ENCODE measurements at places on chromosomes 1 and 21. TPM values are rescaled to one million over a fixed set of nuclear protein-coding genes. Genes with fewer than 3 reads are reported as not detected.

GRCh38 chr1:68051475-68051874, 1.0 kb upstream of the DIRAS3 start:
- DNase-seq = peak; percentile 84

DNA sequence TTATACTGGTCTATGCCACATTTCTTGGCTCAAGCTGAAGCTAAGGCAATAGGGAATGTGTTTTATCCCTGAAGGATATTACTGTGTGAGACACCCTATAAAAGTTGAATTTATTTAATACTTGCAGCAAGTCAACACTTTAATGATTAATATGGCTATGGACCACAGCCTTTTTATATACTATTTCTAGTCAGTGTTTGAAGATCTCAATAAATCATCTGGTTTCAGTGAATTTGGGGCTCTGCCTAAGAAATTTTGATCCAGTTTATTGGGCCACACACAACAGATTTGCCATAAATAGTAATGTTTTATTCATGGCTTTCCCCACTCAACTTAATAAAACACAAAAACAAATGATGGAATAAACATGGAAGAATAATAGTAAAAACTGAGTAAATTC, 698.3 kb downstream of the ADGRL2 start:
- no peak for DNase-seq

DNA sequence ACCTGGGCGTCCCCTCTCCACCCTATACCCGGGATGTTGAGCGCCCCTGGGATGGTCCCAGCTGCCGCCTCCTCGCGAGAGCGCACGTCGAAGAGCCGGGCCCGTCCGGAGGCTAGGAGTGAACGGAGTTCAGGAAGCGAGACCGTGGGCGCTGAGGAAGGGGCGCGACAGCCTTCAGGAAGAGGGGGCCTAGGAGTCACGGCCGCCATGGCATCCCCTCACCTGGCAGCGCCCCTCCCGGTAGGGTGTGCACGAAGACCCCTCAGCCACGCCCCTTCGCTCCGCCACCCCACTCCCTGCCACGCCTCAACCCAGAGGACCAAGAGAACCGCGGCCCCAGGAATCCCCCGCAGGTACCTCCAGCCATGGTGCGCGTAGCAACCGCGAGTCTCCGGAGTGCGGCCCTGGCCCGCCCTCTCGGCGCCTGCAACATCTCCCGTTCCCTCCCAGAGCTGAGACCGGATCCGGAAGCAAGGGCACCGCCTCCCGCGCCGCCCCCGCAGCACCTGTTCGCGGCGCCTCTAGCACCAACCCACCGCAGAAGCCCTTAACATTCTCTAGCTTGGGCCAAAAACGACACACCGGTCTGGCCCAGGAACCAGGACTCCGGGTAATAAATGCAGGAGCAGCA, at the start of gene TSTD1:
TSS of gene TSTD1 (minus strand) at position 442 of the 631 bp plus-strand sequence. CDS start at position 367, 75 bp downstream.
- peak; percentile 90 for DNase-seq

GRCh38 chr1:32709075-32709474, 6.5 kb upstream of the SYNC start:
- DNase-seq = no peak

DNA sequence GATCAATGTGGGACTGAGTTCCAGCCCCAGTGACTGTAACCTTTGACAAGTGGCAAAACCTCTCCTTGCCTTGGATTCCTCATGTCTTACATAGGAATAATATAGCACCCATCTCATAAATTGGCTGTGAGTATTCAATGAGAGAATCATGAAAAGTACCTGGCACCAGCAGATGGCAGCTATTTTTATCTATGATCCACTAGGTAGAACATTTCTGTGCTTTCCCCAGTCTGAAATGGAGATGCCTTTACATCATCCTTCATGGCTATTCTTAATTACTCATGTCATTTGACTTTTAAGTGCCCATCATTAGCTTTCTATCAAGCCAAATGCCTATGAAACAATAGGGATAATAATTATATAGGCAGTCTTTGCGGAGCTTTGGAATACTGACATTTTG, 130.1 kb downstream of the TGFB2 start:
- DNase-seq = no peak

GRCh38 chr1:39640861-39641260, 1.4 kb upstream of the HEYL start:
- no peak for DNase-seq

- DNase-seq = no peak
Measured at GRCh38 chr1:113903501-113904292, 902 bp downstream of the AP4B1 start.

DNA sequence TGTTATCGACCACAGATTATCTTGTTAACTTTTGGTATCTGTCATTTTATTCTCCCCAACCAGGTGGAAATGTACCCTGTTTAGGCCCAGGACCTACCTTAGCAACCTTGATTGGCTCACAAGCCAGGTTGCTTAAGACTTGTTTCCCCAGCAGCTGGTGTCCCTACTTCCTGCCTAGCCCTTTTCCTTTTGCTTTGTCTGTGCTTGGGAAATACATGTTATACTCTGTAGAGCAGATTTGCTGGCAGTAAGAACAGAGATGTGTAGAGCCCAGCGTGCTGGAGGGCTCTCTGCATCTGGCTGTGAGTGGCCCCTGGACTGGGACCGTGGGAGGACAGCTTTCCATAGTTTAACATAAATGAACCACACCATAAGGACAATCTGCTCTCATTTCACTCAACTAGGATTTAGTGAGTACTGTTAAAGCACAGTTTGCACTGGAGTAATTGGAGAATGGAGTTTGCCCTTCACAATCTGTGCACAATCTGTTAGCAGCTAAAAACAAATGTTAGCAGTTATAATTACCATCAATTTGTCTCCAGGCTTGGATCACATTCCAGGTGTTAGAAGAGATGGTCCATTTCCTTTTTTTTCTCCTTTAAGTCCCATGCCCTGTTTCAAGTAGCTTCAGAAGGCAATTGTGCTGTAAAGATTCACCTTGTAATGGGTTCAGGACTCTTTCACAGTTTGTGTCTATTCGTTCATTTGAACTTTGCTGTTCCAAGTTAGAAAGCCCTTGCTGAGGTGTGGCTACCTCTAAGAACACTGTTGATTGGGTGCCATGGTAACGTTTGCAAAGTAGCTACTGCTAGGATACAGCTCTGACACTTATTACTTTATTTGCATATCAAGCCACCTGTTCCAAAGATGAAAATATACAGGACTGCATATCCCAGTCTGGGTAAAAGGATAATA, at the start of gene APOBEC4:
TSS of gene APOBEC4 (minus strand) at position 770 of the 915 bp plus-strand sequence. CDS start 4,535 bp downstream, outside the sequence.
- no peak for DNase-seq

GRCh38 chr1:52306227-52307006, 59.6 kb downstream of the CC2D1B start:
- no peak for DNase-seq

DNA sequence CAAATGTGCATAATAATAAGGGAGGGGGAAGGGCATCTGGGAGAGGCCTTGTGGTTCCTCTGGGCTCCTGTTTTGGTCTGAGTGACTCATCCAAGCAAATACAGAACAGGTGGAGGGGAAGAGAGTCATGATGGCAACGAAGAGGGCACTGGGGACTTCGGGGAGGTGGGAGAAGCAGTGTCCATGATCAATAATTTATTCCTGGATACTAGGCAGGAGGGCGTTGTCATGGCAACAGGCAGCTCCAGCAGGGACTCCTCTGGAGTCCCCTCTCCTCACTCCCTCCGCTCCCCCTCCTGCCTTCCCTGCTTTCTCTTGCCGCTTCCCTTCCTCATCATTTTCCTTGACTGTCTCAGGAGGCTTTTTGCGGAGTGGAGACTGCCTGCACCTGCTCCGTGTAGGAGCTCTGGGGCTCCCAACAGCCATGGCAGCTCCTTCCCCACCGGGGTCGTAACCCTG, 12.3 kb upstream of the NFASC start:
- no peak for DNase-seq

DNA sequence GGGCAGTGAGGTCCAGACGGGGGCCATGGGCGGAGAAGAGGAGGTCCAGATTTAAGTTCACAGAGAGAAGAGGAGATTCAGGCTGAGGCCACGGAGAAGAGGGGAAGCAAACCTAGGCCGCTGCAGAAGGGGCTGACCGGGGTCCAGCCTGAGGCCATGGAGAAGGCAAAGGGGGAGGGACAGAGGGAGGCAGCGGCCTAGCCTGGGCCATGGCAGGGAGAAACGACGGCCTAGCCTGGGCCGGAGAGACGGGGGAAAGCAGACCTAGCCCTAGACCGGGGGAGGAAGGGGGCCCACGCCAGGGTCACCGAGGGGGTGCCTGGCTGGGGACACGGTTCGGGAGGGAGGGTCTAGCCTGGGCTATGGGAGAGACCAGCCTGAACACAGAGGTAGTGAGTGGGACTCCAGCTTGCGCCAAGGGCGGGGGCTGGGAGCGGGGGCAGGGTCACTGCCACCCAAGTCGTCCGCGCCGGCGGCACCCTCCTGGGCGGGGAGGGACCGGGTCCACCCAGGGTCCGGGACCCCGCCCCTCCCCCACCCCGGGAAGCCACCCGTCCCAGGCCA, 459 bp downstream of the CAPZB start:
- peak; percentile 83 for DNase-seq

GRCh38 chr21:43603641-43604504, 55.4 kb downstream of the HSF2BP start:
- no peak for DNase-seq

FMO4 gene
- 4.6 TPM for total RNA-seq

S100A8 gene
- total RNA-seq = 360 TPM

PDE9A gene
- 5.6 TPM for total RNA-seq

AMY2A gene
- total RNA-seq = not detected

LCE2C gene
- not detected for total RNA-seq

THEM4 gene
- 9.4 TPM for total RNA-seq

TEKT2 gene
- not detected for total RNA-seq

SOD1 gene
- total RNA-seq = 183 TPM

Measured in posterior vena cava (tissue), 2 donors.